ENCODE measurements at places on chromosomes 11 and 22.

DNA sequence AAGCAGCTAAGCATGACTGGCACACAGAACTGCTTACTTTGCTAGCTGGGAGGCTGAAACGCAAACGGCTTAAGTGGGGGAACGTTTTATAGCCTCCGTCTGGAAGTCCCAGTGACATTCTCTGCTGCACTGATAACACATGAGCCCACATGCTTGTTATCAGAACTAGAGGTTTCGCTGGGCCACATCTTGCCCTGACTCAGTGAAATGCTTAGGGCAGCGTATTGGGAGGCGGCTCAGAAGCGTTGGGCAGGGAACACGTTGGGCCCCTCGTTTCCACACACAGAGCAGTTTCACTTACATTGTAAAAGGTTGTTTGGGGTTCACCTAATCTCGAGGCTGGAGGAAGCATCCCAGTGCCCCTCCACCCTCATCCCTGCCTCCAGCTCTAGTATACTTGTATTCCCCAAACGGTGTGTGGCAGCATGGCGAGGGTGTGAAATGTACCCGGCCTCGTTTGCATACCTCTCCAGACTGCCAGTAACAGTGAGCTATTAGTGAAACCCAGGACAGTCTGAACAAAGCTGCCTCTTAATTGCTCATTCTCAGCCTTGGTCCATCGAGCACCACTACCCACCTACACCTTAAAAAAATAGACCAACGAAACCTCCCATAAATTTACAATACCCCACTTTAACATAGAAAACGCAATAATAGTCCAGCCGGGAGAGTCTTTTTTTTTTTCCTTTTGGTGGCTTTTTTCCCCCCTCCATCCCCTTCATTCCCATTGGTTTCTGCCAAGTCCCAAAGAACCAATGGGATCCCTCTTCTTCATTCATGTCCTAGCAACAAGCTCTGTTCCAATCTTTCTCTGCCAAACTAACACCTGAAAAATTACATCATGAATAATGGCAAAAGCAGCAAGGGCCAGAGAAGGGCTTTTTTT lies 218.8 kb upstream of the SORL1-AS1 start:
- no peak for DNase-seq

- DNase-seq = no peak
Measured at GRCh38 chr11:12159351-12160099, 49.1 kb downstream of the MICAL2 start.

DNA sequence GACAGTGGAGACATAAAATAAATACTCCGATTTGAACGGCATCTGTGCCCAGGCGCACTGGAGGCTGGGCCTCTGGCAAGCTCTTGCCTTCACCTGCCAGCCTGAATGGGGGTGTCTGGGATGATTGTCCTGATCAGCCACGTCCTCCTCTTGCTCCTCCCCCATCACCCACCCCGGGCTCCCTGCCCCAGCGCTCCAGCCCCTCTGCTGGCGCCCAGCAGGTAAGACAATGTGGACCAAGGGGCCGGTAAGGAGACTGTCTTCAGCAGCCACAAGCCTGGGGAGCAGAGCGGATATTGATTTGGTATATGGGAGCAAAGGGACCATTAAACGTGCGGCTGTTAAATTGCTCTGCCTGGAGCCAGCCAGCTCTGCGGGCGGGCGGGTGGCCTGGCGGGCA lies 24.9 kb downstream of the WNT11 start:
- no peak for DNase-seq

DNA sequence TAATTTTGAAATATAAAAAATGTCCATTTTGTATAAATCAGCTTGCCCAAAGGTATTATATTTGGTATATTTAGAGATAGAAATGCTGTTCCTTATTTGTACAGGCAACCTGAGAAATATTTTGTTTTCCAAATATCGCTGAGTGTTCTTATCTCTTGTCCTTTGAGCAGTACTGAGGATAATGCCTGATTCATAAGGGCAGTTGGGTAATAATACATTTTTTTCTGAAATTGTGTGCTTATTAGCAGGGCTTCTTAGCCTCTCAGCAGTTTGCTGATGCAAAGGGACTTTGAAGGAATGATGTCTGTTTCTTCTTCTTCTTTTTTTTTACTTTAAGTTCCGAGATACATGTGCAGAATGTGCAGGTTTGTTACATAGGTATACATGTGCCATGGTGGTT lies 69.1 kb downstream of the LDLRAD3 start:
- no peak for DNase-seq

- DNase-seq = no peak
Measured at GRCh38 chr11:131546218-131546895, 175.9 kb downstream of the NTM start.

GRCh38 chr11:76388408-76388807 lies 7.3 kb downstream of the GVQW3 start:
- no peak for DNase-seq

- DNase-seq = no peak
Measured at GRCh38 chr11:72686639-72687220, 12.5 kb upstream of the PDE2A start.

DNA sequence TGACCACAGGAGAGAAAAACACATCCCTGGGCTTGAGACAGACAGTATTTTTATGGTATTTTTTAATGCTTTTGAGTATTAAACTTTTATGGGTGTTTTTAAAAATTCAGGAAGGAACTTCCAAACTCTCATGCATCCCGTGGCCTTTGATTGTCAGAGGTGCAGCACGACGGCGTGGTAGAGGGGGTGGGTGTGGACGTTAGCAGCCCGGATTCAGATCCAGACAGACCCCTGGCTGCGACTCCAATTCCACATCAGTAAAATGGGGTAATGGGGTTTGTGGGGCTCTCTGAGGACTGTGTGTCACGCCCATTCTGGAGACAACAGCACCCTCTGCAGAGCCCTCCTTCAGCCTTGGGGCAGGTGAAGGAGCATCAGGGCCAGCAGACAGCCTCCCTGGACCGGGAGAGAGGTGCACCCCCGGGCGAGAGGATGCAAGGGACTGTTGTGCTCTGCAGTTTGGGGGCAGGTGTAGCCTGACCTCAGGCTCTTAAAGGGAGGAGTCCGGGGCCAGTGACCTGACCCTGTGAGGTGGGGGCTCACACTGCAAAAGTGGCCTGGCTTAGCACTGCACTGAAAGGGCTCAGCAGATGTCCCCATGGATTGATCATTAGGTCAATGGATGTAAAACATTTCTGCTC lies 1024.3 kb downstream of the TBC1D22A start:
- DNase-seq = no peak

GRCh38 chr11:84061726-84062125 lies 775.6 kb upstream of the CCDC90B start:
- no peak for DNase-seq

DNA sequence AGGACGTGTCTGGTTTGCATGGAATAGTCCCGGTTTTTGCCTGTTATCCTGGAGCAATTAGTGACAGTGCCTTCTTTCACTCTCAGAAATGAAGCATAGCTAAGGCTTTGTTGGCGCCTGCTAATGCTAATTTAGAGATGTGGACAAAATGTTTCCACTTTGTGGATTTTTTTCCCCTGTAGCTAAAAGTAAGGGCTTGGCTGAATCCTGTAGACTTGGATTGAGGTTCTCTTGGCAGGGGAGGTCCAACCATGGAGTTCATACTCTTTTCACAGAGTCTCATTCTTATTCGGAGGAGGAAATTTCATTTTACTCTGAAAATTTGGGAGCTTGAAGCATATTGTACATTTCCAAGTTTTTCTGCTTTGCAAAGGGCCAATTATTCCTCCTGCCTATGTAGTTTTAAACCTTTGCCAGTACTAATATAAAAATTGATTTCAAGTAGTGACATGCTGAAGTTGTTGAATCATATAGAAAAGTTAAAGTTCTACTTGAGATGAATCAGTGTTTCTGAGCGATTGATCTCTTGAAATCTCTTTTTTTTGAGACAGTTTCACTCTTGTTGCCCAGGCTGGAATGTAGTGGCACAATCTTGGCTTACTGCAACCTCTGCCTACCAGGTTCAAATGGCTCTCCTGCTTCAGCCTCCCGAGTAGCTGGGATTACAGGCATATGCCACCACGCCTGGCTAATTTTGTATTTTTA lies 20.0 kb downstream of the PPFIA1 start:
- DNase-seq = no peak

DNA sequence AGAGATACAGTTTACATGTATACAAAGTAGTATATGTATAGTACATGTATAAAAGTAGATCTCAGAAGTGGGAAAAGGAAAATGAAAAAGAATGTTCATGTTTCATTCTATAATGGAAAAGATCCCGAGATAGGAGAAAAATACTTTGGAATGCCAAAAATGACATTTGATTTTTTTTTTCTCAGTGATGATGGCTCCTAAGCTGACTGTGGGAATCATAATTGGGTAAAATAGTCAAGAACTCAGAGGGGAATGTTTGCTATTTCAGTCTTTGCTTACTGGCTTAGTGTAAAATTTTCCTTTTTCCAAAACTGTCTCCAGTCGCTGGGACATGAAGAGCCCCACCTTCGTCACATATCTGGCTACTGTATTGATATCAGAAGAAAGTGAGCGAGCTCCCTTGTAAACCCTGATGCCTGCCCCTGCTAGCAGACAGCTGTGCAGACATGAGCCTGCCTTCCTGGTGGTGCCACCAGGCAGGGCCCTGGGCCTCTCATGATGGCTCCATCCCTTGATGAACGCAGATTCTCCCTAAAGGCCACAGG lies 944.6 kb downstream of the NTM start:
- no peak for DNase-seq

GRCh38 chr11:84103096-84103495 lies 816.9 kb upstream of the CCDC90B start:
- no peak for DNase-seq

DNA sequence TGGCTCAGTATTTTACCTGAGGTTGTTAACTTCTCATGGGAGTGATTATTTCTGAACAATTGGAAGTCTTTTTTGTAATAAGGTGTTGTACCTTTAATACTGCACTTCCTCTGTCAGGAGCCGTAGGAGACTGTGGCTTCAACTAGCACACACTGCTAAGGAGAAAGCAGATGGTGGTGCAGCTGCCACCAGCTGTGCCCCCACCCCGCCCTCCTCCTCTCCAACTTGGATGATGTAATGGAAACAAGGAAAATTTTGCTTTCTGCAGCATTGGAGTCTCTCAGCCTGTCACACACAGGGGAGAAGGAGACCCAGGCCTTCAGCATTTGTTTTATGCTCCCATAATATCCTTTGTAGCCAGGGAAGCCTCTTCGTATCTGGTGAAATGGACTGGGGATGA lies 91.2 kb downstream of the TEAD1 start:
- DNase-seq = no peak

DNA sequence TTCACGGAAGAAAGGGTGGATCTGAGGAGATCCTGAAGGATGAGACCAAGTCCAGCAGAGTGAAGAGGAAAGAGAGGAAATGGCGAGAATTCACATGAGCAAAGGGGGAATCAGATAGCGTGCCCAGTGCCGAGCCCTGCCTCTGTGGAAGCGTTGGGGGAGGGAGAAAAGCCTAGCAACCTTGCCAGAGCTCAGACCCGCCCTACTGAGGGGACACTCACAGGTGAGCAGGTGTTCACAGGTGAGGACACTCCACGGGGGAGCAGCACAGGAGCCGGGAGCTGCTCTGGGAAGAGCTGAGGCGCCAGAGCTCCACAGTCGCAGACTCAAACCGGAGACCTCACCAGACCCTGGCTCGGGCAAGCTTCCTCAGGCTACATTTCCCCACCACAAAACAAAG lies 56.2 kb downstream of the MICAL3 start:
- no peak for DNase-seq

DNA sequence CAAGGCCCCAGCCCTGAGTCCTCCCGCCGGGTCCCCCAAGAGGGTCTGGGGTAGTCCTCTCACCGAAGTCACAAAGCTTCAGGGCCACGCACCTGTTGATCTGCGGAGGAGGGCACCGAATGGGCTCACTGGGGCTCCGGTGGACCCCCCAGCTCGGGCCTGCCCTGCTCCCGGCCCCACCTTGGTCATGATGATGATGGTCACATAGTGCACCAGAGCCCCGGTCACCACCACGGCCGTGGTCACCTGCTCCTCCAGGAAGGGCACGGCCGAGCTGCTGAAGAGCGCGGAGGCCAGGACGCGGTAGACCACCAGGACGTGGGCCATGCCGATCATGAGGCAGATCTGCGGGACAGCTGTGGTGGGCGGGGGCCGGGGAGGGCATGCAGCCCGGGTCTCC lies 13.5 kb upstream of the SIGIRR start:
- DNase-seq = no peak

- no peak for DNase-seq
Measured at GRCh38 chr11:70378506-70379134, 19.7 kb upstream of the CTTN start.

- DNase-seq = no peak
Measured at GRCh38 chr11:127574478-127574877, 573.9 kb upstream of the KIRREL3 start.

- DNase-seq = no peak
Measured at GRCh38 chr22:45452565-45453379, 39.3 kb downstream of the RIBC2 start.

DNA sequence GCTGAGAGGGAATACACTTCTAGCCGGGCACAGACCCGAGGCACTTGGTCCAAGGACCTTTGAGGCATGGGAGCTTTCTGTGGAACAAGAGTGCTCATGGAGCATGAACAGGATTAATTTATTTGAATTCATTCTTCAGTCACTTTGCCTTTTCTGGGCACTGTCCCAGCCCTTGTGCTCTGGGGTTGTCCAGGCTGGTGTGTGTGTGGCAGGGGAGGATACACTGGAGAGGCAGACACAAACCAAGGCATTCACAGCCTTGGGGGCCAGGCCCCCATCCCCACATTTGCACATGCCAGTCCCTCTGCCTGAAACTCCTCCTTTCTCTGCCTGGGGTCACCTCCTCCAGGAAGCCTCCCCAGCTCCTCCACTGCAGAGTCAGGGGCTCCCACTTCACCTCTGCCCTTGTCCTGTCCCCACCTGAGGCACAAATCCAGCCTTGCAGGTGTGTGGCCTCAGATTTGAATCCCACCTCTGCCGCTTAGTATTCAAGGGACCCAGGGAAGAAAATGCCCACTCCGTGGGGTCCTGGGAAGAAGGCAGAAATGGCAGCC lies 55.5 kb downstream of the MYO7A start:
- no peak for DNase-seq

DNA sequence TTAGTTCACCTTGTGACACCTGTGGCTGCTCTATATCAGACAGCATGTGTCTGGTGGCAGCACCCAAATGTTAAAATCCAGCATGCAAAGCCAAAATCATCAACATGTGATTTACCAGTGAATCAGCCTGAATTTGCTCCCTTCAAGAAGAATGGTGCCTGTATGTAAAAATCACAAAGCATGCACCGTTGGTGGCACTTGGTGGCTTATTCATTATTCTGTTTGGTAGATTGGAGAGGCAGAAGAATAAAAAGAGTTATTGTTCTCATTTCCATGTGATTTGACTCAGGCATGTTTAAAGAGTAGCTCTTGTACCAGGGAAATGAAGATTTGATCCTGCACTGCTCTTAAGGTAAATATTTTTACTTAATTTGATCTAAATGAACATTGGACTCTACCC lies 143.9 kb upstream of the MPPED2 start:
- DNase-seq = no peak

- DNase-seq = no peak
Measured at GRCh38 chr11:81942646-81943045, 791.0 kb downstream of the FAM181B start.

DNA sequence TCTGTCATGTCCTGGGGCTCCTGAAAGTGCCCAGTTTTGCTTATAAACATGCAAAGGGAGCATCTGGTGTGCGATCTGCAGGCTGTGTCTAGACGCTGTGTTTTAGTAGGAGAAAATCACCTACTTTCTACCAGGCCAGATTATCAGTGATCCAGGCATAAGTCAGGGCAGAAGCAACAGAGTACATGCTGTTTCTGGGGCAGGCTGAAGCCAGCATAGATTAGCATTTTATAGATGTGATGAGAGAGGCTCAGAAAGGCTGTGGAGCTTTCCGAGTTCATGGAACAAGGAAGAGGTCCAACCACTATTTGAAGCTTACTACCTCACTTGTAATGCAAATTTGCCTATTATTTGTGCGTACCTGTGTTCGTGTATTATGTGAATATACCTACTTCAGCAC lies 1208.4 kb upstream of the TENM4 start:
- DNase-seq = no peak

All from activated T-cell treated with anti-CD3 and anti-CD28 coated beads, Interleukin-2, amount 50 U/mL, for 72 hours (primary cell).